ENCODE measurements at places on chromosomes 5 and 9.
A peak's percentile ranks its signal among the peaks of the same experiment; 100 is the strongest.

- no peak for DNase-seq
Measured at GRCh38 chr9:1047591-1048230, 2.4 kb upstream of the DMRT2 start.

DNA sequence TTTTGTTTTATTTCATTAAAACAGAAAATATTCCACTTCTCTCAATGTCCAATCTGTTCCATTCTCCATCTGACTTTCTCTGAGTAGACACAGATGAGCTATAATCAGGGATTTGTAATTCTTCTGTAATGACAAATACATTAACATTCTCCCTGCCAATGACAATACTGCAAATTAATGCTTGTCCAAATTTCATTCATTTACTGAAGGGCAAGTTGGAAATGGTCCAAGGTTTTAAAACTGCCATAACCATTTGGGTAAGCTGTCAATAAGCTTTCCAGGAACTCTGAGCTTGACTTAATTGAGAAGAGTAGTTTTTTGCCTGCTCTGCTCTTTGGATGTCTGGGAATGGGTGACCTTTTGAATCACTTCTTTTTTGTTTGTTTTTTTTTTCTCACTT, 253.5 kb downstream of the DMRTA1 start:
- no peak for DNase-seq

DNA sequence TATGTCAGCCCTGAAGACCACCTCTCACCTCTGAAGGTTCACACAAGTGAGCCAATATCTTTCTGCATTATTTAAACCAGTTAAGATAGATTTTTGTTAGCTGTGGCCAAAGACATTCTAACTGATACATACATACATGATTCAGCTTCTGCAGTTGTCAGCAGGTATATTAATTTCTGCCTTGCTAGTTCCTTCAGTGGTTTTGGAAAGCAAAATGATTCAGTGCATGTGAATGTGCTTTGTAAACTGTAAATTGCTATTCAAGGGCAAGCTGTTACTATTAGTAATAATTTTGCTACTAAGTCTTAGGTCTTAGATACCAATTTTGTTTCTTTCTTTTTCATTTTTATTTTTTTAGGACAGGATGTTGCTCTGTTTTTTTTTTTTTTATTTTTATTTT, 89.2 kb upstream of the ERBIN start:
- no peak for DNase-seq

GRCh38 chr5:1523480-1523792, 324 bp downstream of the LPCAT1 start:
- no peak for DNase-seq

- DNase-seq, result no peak
Measured at GRCh38 chr9:112249277-112249676, 74.2 kb upstream of the SUSD1 start.

- DNase-seq, result no peak
Measured at GRCh38 chr9:13397220-13397619, 117.7 kb upstream of the MPDZ start.

- DNase-seq, result no peak
Measured at GRCh38 chr5:169576181-169576598, 7.4 kb upstream of the SPDL1 start.

DNA sequence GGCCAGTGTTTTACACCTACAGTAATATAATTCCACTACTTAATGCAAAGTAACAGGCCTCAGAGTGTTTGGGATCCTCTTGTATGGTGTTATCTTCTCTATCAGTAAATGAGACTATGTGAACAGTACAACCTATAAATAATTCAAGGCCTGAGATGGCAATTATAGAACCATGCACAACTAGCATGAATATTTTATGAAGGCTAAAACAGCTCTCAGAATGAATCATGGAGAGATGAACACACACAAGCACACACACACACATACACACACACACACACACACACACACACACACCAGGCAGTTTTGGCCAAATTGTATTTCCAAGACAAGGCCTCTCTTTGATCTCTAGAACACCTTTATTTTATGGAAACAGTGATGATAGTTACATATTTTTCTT, 224.9 kb downstream of the EBF1 start:
- DNase-seq, result peak; percentile 27

DNA sequence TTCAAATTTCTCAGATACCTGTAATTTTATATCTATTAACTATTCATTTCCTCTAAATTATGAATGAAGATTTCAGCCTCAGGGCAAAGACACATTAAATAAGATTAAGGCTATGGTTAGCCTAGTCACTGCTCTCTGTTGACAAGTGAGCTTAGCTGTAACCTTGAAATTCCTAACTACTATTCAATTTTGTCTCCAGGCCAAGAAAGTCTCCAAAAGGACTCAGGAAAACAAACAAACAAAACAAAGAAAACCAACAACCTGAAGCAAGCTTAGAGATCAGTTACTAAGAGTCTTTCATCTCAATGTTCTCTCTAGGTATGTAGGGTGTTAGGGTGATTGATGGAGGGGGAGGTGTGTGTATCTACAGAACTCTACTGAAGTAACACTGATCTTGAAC, 9.6 kb upstream of the CTNNAL1 start:
- no peak for DNase-seq

- no peak for DNase-seq
Measured at GRCh38 chr5:1568201-1568979, 44.6 kb upstream of the LPCAT1 start.

DNA sequence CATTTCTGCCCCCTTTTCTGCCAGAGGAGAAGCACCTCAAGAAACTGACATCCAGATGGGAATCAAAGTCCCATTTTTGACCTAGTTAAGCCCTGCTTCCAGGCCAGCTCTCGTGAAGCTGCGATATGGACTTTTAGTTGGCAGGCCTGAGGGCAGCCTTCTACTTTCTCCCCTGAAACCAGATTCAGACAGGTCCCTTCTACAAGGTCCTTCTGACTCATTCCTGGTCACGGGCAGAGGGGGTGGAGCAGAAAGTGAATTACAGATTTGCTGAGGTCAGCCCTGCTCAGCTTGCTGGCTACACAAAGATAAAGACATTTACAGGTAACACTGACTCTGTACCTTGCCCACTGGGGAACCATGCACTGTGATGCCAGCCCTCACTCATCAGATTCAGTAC, 52.8 kb upstream of the TUT7 start:
- DNase-seq, result no peak

- DNase-seq, result no peak
Measured at GRCh38 chr5:106174903-106175302, 1495.8 kb downstream of the EFNA5 start.

DNA sequence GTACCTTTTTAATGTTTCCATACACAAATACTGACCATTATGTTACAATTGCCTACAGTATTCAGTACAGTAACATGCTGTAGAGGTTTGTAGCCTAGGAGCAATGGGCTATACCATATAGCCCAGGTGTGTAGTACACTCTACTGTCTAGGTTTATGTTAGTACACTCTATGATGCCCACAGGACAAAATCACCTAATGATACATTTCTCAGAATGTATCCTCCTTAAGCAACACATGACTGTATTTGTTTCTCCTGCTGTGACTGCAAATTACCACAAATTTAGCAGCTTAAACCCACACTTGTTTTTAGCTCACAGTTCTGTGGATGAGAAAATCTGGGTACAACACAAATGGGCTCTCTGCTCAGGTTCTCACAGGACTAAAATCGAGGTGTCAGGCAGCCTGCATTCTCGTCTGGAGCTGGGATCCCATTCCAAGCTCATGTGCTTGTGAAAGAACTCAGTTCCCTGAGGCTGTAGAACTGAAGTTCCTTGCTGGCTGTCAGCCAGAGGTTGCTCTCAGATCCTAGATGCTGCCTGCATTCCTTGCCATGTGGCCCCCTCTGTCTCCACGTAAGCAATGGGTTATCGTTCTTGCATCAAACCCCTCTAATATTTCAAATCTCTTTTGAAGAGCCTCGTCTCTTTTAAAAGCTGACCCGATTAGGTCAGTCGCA, 38.6 kb upstream of the PIK3R1 start:
- no peak for DNase-seq

DNA sequence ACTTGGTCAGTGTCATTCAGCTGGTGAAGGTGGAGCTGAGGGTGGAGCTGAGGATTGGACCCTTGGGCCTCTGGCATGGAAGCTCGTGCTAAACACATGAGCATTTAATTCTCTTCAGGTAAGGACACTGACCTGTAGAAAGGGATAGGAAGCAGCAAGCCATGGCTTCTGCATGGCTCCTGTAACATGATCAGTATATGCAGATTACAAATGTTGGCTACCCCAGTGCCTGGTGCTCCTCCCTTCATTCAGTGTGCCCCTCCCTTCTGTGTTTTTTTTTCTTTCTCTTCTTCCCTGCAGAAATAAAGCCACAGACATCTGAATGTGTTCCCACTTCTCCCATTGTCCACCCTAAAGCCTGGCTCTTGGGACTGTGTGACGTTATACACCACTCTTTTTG, 52.9 kb downstream of the ARHGAP26 start:
- DNase-seq, result no peak

DNA sequence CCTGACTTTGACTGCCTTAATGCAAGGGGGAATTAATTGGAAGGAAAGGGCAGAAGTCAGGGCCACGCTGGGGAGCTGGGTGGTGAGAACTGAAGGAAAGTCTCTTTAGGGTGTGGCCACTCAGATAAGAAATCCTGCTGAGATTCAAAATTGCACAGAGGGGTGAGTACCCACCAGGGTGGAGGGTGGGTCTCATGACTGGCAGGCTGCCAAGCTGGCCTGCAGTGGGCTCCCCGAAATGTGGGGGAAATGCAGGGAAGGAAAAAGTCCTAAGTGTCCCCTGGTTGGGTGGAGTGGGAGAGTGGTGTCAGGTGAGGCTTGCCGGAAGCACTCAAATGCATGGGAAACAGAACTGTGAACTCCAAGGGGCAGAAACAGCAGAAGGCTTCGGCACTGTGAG, 24.1 kb downstream of the TSPAN17 start:
- no peak for DNase-seq

- DNase-seq, result no peak
Measured at GRCh38 chr5:139971202-139971725, 71.8 kb downstream of the NRG2 start.

- DNase-seq, result peak; percentile 39
Measured at GRCh38 chr5:54243483-54244080, 66.8 kb downstream of the ARL15 start.

DNA sequence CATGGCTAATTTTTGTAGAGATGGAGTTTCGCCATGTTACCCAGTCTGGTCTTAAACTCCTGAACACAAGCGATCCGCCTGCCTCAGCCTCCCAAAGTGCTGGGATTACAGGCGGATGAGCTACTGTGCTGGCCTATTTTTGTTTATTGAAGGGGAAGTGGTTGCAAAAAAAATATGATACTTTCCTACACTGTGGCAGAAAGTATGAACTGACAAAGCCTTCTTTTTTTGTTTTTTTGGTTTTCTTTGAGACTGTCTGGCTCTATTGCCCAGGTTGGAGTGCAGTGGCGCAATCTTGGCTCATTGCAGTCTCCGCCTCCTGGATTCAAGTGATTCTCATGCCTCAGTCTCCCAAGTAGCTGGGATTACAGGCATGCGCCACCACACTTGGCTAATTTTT, 50.9 kb downstream of the OSTF1 start:
- no peak for DNase-seq

DNA sequence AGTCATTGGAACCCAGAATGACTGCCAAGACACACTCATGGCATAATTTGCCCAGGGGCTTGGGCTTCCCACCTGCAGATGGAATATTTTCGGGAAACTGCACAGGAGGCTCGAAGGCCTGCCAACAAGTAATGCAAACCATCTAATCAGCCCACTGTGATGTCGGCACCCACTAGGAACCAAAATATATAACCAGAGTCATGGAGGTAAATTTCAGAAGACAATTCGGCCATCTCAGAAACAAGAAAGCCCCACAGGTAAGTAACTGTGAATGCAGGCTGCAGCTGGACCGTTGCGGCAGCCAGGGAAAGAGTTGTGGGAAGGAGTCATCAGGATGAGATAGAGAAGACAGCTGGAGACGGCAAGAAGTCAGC, 264.4 kb downstream of the SYK start:
- DNase-seq, result no peak

DNA sequence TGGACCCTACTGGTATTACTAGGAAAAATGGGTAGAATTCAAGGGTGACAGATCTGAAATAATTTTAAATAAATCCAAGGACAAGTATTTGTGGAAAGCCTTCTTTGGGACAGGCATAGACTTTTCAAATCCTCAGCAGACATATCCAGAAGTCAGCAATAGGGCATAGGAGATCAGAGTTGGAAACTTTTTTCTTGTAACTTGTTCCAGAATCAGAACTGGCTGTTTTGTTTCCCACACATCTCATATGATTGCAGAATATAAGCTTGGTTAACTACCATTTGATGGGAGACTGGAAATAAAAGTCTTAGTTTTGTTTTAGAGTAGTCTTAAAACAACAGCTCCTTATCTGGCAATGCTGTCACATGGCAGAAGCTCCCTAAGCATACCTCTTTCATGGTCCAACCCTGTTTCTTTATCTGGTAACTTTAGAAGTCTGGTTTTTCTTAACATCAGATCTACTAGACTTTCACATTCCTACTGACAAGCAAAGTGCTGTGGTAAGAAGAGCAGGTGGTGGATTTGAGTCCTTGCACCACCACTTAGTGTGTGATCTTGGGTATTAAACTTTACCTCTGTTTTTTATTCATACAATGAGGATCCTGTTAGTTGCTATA, 25.1 kb downstream of the XRCC4 start:
- DNase-seq, result no peak

- no peak for DNase-seq
Measured at GRCh38 chr5:135027697-135028615, 6.1 kb downstream of the PITX1 start.

DNA sequence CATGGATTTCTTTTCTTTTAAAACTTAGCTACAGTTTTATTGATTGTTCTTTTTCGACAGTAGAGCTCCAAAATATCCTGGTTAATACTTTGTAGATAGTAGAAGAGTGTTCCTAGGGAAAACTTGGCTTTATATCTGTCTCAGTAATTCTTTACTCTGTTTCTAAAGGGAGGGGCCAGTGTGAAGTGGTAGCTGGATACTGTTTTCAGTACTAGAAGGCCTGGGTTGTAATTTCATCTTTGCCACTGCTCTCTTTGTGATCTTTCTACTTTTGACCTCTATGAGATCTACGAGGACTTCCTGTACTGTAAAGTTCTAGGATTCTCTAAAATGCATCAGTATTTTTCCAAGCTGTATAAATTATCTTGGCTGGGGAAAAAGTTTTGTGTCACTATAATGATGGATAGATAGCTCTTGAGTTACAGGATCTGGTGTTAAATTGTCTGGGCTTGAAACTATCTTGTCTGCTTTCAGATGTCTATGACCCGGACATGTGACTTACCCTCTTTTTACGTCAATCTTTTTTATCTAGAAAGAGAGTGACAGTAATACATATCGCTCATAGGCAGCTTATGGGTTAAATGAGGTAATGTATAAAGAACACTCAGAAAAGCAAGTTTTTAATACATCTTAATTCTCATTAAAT, 53.6 kb downstream of the PRR16 start:
- no peak for DNase-seq

GRCh38 chr9:23850690-23851629, 24.9 kb upstream of the ELAVL2 start:
- peak; percentile 63 for DNase-seq

Data from D341Med (cell line).